ENCODE measurements at places on chromosomes 3 and 15. TPM values are rescaled to one million over a fixed set of nuclear protein-coding genes. Genes with fewer than 3 reads are reported as not detected.

The DZIP3 gene
- polyA plus RNA-seq = 30.7 TPM

The MORC1 gene
- polyA plus RNA-seq = 0.78 TPM

The CTXN2 gene
- polyA plus RNA-seq = not detected

The SUCNR1 gene
- polyA plus RNA-seq = 5.8 TPM

The ZNF385D gene
- 8.2 TPM for polyA plus RNA-seq

The GOLGA8O gene
- 1.5 TPM for polyA plus RNA-seq

The QTRT2 gene
- polyA plus RNA-seq = 25.9 TPM

The DGKG gene
- 0.26 TPM for polyA plus RNA-seq
